ENCODE measurements at places on chromosomes 4 and X.
A peak's percentile ranks its signal among the peaks of the same experiment; 100 is the strongest.

DNA sequence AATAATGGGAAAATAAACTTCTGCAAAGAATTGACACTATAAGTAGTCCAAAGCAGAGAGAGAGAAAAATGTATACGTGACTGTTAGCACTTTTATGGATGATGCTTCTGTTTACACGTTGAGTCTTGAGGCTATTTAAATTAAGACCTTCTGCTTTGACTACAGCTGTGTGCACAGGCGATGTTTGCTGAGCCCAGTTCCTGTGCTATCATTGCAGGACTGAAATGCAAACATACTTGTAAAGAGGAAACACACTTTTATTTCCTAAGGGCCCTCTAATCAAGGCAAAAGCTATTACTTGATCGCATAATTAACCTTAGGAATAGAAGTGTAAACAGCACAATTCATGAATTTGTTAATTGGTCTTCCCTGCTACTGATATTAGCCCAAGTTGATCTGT, 226.9 kb downstream of the FBXW7 start:
- no peak overlapping the region for H3K4me3 ChIP-seq
- H3K27ac ChIP-seq: no peak overlapping the region
- H3K27me3 ChIP-seq: peaks cover 4% of the 10 kb centered on the region
- DNase-seq: no peak

DNA sequence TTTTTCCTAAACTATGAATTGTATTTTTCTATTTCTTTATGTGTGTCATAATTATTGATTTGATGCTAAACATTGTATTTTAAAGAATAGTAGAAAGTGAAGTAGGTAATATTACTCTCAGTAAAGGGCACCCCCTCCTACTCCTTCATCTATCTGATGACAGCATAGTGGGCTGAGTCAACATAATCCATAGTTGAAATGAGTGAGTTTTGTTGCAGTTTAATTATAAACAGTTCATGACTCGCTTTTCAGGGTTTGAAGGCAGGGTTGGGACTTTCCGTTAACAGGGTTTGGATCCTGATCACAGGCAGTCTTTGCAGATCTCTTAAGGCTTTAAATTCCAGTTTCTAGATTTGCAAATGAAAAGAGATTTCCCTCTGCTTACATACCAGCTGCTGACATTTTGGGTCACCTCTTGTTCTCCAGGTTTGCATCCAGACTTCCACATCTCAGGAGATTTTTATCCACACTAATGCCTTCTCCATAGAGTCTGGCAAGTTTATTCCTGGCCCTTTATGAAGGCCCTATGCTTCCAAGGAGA, 54.0 kb upstream of the TACR3 start:
- H3K27me3 ChIP-seq: no peaks in the 10 kb centered on the region
- H3K27ac ChIP-seq: no peak overlapping the region
- no peak overlapping the region for H3K4me3 ChIP-seq
- no peaks in the 10 kb centered on the region for H3K36me3 ChIP-seq

- no peaks in the 10 kb centered on the region for H3K27me3 ChIP-seq
- no peak overlapping the region for H3K4me3 ChIP-seq
- no peak for DNase-seq
- no peaks in the 10 kb centered on the region for H3K4me1 ChIP-seq
- no peaks in the 10 kb centered on the region for H3K36me3 ChIP-seq
These were observed 17.3 kb upstream of the QRFPR start for GRCh38 chr4:121397941-121398601.

DNA sequence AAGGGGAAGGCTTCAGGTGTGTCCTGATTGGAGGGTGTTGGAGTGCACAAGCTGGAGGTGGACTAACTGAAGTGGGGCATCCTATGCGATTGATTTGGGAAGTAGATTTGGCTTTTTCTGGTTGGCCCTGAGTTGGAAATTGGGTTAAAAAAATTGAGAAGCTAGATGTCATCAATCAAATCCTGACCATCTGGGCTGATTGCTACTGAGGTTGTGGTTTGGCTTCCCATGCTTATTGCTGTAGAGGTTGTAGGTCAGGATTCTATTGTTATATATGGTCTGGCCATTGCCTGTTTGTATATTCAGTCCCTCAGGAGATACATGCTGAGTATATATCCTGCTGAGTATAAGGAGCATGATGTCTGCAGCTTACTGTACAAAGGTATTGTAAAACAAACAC, 7.7 kb upstream of the ZNF81 start:
- DNase-seq: no peak
- no peaks in the 10 kb centered on the region for H3K36me3 ChIP-seq

DNA sequence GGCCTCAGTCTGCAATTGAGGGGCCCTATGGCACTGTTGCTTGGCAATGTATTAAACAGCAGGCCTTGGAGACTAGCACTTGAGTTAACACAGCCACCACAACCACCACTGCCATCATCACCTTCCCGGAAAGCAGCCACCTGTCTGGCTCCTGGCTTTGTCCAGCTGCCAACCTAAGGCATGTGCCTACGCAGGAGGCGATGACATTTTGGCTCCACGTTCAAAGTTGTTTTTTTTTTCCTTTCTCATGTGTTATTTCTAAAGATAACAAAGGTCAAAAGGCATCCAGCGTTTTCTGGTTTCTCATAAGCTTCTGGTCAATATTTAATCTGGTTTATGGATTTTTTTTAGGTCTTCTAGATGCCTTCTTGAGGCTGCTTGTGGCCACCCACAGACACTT, 7.5 kb downstream of the CLDN2 start:
- H3K27me3 ChIP-seq: no peaks in the 10 kb centered on the region
- H3K4me1 ChIP-seq: no peaks in the 10 kb centered on the region
- no peak overlapping the region for H3K4me3 ChIP-seq
- no peak for DNase-seq

GRCh38 chr4:175066923-175067627, 148.9 kb downstream of the ADAM29 start:
- peaks cover 15% of the 10 kb centered on the region for H3K4me1 ChIP-seq
- H3K27me3 ChIP-seq: no peaks in the 10 kb centered on the region
- no peak for DNase-seq
- no peak overlapping the region for H3K4me3 ChIP-seq

DNA sequence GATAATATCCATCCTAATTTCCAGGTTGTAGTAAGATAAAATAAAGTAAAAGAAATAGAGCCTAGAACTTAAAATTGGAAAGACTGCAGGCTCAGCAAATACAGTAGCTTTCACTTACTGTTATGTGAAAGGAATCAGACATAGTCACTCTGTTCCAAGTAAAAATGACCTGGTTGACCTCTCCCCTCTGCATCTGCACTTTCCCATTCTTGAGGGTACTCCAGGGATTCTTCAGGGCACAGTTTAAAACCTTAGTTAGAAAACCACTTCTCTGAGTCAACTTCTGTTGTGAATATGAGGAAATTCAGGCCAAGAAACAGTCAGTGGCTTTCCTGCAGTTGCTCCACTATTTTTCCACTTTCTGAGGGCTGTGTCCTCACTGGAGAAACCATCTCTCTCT, 42.9 kb downstream of the FRAS1 start:
- no peak overlapping the region for H3K4me3 ChIP-seq
- no peak overlapping the region for H3K27ac ChIP-seq
- no peak for DNase-seq
- H3K4me1 ChIP-seq: no peaks in the 10 kb centered on the region

- H3K36me3 ChIP-seq: peaks cover 17% of the 10 kb centered on the region
- H3K4me1 ChIP-seq: peaks cover 14% of the 10 kb centered on the region
- DNase-seq: no peak
These were observed 17.3 kb downstream of the COQ2 start for GRCh38 chr4:83267121-83267829.

DNA sequence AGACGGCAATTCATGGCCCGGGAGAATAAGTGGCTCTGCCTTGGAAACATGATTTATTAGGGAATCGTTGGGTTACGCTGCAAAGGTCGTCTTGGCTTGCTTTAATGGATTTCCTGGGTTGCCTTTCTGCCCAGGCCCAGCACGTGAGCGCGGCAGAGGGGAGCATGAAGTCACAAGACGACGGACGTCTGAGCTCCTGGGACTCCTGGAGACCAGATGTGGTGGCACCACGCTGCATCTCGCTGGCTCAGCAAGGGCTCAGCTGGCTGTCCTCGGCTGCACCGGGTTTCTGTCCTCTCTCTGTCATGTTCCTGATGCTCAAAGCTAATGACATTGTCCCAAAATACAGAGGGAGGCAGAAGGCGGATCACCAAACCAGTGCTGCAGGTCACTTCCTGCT, 61.2 kb downstream of the C4orf50 start:
- no peaks in the 10 kb centered on the region for H3K27me3 ChIP-seq
- no peaks in the 10 kb centered on the region for H3K4me1 ChIP-seq
- H3K27ac ChIP-seq: no peak overlapping the region
- H3K36me3 ChIP-seq: no peaks in the 10 kb centered on the region
- no peak for DNase-seq

DNA sequence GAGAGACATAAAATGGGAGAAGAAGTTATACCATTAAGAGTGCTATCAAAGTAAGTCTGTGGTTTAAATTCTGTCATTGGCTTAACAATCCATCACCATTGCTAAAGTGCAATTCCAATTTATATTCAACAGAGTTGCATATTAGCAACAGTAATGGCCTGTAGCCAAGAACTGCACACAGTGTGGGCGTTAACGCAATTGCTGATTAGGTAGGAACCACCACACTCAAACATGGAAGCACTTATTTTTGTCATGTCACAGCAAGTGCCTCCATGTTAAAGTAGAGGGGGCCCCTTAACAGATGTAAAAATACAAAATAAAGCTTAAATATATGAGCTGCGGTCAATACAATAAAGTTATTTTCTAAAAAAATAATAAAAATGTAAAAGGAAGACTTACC, 10.8 kb downstream of the LARP7 start:
- H3K27ac ChIP-seq: no peak overlapping the region
- no peaks in the 10 kb centered on the region for H3K27me3 ChIP-seq
- DNase-seq: no peak

- DNase-seq: no peak
- H3K27me3 ChIP-seq: no peaks in the 10 kb centered on the region
- H3K4me1 ChIP-seq: peaks cover 6% of the 10 kb centered on the region
- H3K27ac ChIP-seq: no peak overlapping the region
These were observed 15.3 kb downstream of the SLC6A8 start for GRCh38 chrX:153703036-153703370.

DNA sequence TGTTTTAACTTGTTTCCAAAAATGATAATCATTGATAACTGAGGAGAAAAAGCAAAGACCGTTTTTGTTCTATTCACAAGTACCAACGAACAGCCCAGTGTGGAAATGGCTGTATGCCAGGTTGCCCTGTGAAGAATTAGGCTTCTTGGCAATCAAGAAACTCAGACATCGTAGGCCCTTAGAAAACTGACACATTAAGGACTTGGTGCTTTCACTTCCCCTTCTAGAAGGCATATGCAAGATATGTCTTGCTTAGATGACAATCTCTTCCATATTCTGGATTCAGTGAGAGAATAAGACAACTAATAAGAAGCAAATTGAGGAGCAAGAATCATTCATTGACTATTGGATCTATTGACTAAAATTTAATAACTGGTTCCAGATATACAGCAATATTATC, 56.6 kb downstream of the ANAPC10 start:
- H3K4me1 ChIP-seq: peaks cover 10% of the 10 kb centered on the region
- no peaks in the 10 kb centered on the region for H3K27me3 ChIP-seq
- no peak overlapping the region for H3K4me3 ChIP-seq
- DNase-seq: no peak
- H3K27ac ChIP-seq: peak overlapping the region; percentile 45

DNA sequence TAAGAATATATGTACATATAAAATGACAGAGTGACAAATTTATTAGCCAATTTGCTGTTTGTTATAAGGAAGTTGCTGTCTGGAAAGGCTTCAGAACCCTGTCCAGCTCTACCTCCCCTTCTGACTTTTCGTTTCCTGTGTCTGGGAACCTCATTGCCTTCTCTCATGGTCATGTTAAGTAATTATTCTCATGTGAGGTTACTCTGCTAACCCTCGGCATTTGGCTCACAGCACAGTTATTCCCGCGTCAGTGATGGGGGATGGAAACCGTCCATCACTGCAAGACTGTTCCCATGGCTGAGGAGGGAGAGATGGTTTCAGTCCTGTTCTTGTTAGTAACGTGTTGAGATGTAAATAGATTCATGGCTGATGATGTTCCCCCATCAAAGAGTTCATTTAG, 11.9 kb downstream of the EDNRA start:
- H3K27me3 ChIP-seq: peaks cover 4% of the 10 kb centered on the region
- H3K27ac ChIP-seq: no peak overlapping the region
- no peaks in the 10 kb centered on the region for H3K36me3 ChIP-seq
- H3K4me1 ChIP-seq: no peaks in the 10 kb centered on the region

- no peak overlapping the region for H3K27ac ChIP-seq
- H3K4me3 ChIP-seq: no peak overlapping the region
- no peaks in the 10 kb centered on the region for H3K4me1 ChIP-seq
- no peaks in the 10 kb centered on the region for H3K36me3 ChIP-seq
- peaks cover 1% of the 10 kb centered on the region for H3K27me3 ChIP-seq
These were observed 152.9 kb downstream of the STPG2 start for GRCh38 chr4:97990409-97990808.
